Right cardiac atrium (tissue), 5 donors: ENCODE measurements at places on chromosomes 12 and 14.

DNA sequence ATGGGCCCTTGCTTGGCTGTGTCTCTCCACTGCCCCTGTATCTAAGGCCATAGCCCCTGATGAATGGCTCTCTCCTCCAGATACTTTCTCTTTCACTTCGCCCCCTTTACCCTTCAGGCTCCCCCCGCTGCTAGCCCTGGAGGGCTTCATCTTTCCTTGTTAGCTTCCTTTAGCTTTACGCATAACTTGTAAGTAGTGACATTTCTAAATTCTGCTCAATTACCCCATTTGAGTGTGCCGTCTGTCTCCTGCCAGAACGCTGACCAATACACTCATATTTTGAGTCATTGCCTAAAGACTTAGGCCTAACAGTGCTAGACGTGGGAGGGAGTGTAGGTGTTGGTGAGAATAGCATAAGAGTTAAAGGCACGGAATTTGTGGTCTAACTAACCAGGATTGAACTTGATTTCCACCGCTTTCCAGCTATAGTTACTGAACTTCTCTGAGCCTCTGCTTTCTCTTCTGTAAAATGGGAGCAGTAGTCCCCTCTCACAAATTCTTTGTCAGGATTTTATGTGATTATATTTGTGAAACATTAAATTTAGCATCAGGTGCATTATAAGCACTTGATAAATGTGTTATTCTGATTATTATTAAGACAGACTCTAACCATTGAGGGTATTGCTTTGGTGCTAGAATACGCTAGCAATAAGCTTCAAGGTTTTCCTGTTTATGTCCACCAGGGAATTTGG lies 129.3 kb downstream of the ZFP36L1 start:
- no peak for DNase-seq

DNA sequence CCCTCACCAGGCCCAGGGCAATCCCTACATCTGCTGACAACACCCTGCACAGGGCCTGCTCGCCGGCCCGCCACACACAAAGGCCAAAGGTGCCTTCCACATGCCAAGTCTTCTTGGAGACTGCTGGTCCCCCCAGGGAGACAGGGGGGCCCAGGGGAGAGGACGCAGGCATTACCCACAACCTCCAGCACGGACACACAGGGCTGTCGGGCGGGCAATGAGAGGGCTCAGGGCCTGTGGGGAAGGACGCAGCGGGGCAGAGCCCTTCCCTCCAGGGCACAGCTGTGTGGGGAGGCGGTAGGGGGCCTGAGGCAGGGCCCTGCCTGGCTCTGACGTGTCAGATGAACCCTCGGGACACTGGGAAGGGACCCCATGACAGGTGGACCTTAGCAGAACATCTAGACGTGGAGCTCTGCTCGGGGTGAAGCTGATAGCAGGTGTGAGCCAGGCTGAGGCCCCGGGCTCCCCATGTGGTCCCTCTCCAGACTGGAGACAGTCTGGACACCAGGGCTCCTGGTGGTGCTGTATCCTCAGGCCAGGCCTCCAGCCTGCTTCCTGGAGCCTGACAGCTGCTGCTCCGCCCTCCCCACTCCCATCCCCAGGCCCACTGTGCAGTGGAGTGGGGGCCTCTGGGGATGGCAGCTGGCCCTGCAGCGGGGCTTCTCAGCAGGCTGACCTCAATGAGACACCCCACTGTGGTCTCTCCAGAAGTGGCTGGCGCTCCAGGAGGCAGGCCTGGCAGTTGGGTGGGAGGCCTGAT lies 31.6 kb upstream of the NUDT14 start:
- peak; percentile 36 for DNase-seq

GRCh38 chr12:56520506-56520905 lies 1.1 kb upstream of the RBMS2 start:
- DNase-seq: no peak

- no peak for DNase-seq
These were observed 163.7 kb downstream of the MYRFL start for GRCh38 chr12:69988481-69989321.

GRCh38 chr12:109064143-109064542 lies 11.8 kb downstream of the USP30 start:
- DNase-seq: no peak

- no peak for DNase-seq
These were observed 168.0 kb downstream of the RAD51B start for GRCh38 chr14:67987606-67988005.

- no peak for DNase-seq
These were observed 417.8 kb downstream of the RPL10L start for GRCh38 chr14:46233786-46234185.

DNA sequence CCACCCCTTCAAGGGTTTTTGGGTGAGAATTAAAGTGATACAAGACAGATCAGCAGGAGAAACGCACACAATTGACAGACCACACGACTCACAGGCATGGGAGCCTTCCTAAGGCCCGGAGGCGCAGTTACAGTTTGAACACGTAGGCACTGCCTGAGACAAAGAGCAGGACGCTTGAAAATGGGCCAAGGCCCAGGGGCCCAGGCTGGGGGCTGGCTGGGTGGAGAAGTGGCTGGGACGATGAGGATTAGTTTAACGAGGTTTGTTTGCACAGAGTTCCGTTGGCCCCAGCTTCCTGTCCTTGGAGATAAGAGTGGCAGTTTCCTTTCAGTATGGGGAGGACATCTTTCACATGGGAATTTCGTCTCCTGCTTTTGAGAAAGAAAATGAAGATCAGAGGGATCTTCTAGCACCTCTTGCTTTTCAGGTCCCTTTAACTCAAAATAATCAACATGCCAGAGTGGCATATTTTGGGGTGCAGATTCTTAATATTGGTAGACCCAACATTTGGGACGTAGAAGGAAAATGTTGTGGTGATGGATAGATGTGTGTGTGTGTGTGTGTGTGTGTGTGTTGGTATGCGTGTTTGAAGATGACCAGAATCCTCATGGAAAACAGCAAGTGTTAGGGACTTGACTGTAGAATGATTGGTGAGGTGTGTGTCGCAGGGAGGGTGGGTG lies 44.6 kb downstream of the DLK1 start:
- DNase-seq: no peak

- no peak for DNase-seq
These were observed 188.3 kb upstream of the BCL2L14 start for GRCh38 chr12:11882301-11883019.

DNA sequence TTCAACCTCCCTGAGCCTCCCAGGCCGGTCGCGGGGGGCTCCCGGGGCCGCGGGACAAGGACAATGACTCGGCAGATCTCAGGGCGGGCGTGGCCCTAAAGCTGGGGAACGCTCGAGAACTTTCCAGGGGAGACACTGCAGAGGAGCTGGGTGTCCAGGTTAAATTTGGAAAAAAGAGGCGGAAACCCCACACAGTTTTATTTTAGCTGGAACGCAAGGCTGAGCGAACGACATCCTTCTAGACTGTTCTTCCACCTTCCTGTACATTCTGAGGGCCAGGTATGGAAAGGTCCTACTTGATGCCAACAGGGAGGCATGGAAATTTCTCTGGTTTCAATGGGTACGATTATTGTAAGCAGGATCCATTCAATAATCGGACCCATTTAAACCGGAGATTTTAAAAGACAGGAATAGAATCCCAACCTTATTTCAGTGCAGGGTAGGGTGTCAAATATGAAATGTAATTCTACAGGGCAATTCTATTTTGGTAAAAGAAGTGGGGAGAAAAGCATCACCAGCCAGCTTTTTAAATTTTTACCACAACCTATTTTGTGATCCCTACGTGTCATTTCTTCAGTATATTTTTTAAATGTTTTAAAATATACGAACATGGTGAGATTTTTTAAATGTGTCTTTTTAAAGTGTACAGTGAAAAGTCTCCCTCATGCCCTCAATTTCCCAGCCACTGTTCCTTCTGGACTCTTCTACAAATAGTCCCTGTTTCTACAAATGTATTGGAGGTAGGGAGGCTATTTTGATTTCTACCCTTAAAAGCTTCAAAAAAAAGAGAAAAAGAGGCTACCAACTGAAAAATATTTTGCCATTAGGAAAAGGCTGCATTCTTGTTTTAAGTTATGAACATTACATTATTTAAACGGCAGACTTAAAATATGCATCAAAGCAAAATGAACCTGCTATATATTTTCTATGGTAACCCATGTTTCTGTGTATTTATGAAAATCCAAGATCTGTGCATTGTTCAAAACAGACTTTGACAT lies 1.1 kb upstream of the UBC start:
- peak; percentile 85 for DNase-seq

GRCh38 chr14:36950812-36951211 lies 221.6 kb downstream of the SLC25A21 start:
- no peak for DNase-seq

DNA sequence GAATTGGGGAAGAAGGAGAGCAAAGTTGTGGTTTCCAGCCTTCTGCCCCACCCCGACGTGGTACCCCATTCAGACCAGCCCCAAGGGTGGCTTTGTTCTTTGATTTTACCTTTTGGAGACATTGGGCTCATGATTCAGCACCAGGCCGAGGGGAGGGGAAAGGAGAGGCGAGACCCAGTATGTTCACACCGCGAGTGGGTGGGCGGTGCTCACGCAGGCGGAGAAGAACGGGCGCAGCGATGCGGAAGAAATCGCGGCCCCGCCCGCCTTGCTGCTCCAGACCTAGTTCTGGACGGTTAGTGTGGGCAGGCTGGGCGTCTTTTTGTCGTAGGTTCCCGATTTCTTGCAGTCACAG lies 963 bp downstream of the ATL1 start:
- peak; percentile 89 for DNase-seq

DNA sequence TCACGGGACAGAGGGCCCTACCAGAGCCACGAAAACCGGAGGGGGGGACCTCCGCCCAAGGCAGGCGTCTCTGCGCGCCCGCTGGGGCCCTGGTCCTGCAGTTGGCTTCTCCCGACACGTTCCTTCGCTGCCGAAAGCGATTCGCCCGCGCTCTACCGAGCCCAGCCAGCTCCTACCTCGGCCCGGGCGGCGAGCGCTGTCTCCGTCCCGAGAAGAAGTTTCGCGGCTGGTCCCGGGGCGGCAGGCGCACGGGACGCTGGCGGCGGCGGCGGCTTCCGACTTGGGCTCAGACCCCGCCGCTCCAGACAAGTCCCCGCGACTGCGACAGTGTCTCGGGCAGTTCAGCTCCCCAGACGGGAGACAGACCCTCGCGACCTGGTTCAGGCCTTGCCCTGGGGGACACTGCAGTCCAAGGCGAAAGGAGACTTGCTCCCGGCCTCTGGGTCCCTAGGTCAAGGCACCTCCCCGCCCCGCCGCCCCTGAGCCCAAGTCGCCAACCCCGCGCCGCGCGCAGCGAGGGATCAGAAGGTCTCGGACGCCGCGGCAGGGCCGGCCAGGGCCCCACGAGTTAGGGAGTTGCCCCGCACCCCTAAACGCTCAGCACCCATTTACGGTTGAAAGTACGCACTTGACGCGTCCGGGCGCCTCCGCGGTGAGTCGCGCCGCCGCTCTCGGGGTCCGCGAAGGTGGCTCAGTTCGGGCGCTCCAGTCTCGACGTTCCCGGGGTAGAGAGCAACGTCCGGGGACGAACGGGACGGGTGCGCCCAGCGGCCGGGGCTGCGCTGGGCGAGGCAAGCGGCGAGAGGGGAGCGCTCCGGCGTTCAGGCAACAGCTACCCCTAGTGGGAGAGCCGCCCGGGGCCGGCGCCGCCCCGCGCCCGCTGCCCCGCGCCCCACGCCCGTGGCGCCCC lies 1.4 kb upstream of the DIO3 start:
- DNase-seq: peak; percentile 69

- DNase-seq: no peak
These were observed 306.1 kb downstream of the DAD1 start for GRCh38 chr14:22282949-22283348.

DNA sequence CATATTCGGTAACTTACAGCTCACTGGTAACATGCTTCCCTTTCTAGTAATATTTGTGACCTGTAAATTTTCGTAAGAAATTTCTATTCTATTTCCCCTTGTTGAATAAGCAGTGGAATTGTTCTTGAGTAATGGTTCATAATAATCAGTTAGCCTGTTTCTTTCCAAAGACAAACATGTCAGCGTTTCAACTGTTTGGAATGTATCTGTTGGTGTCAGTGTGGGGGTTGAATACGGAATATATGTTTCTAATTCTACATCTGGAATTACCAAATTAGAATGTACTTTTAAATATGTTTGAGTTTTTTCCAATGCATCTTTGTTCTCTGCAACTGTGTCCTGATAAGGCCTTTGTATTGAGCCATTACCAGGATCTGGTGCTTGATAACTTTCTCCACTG lies 2.0 kb downstream of the BBS10 start:
- no peak for DNase-seq

GRCh38 chr12:124828264-124829007 lies 35.2 kb downstream of the SCARB1 start:
- DNase-seq: peak; percentile 39

DNA sequence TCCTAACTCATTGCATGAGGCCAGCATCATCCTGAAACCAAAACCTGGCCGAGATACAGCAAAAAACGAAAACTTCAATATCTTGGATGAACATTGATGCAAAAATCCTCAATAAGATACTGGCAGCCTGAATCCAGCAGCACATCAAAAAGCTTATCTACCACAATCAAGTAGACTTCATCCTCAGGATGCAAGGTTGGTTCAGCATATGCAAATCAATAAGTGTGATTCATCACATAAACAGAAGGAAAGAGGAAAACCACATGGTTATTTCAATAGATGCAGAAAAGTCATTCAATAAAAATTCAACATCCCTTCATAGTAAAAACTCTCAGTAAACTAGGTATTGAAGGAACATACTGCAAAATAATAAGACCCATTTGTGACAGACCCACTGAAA lies 56.5 kb upstream of the PPFIA2 start:
- DNase-seq: no peak

- DNase-seq: no peak
These were observed 518.1 kb downstream of the FSCB start for GRCh38 chr14:43988989-43989388.

DNA sequence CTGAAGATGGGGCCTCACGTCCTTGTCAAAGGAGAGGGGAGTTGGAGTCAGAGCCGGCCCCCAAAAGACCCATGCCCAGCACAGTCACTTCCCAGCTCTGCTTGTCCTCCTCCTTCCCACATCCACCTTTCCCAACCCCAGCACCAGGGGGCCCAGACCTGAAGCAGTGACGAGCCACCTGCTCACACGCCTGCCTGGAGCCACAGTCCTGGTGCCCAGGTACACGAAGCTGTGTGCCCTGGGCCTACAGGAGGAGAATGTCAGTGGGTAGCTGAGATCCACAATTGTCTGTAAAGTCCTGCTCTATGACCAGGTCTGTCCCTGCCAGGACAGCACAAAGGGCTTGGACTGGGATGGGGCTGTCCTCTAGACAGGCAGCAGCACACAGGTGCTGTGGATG lies 126.8 kb upstream of the PZP start:
- DNase-seq: no peak

GRCh38 chr12:76508128-76508980 lies 51.2 kb downstream of the OSBPL8 start:
- no peak for DNase-seq

DNA sequence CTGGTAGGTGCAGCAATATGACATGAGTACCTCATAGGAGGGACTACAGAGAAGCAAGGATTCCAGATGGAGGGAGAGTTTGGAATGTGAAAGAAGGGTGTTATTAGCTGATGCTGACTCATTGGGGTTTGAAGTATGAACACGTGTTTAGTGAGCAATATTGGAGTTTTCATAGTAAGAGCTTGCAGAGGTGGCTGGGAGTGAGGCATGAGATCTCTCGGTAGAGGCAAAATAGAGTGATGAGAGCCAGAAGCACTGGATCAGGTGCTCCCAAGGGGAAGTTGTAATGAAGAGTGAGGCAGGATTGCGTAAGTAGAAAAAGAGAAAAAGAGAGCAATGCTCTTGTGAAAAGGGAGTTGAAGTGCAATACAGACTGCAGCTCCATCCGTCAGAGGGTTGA lies 42.1 kb downstream of the MGST1 start:
- DNase-seq: no peak

- no peak for DNase-seq
These were observed 33.1 kb downstream of the WSCD2 start for GRCh38 chr12:108162207-108162606.

- DNase-seq: no peak
These were observed 673 bp upstream of the TTC9 start for GRCh38 chr14:70640938-70641547.
